ENCODE measurements at places on chromosomes 3 and 15. TPM values are rescaled to one million over a fixed set of nuclear protein-coding genes. Genes with fewer than 3 reads are reported as not detected.

GRCh38 chr15:33089878-33090757, 104.4 kb downstream of the FMN1 start:
- DNase-seq = no peak

DNA sequence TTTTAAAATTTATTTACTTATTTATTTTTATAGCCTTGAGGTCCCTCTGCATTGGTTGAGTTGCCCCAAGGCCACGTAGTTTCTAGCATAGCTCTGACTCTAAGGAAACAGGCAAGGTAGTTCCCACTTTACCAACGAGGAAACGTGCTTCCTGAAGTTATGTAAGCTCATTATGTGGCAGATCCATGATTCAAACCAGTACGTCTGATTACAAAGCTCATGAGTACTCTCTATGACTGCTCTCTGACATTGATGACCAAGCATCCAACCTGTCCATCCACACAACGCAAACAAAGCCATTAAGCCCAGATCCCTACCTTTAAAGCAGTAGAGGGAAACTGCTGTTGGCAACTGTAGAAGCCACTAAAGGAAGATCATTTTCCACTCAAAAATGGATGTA, 25.6 kb downstream of the WWTR1 start:
- no peak for DNase-seq

- DNase-seq = no peak
Observed at GRCh38 chr3:111592936-111593335, 2.2 kb downstream of the ZBED2 start.

GRCh38 chr3:12489832-12490231, 5.6 kb downstream of the TSEN2 start:
- no peak for DNase-seq

DNA sequence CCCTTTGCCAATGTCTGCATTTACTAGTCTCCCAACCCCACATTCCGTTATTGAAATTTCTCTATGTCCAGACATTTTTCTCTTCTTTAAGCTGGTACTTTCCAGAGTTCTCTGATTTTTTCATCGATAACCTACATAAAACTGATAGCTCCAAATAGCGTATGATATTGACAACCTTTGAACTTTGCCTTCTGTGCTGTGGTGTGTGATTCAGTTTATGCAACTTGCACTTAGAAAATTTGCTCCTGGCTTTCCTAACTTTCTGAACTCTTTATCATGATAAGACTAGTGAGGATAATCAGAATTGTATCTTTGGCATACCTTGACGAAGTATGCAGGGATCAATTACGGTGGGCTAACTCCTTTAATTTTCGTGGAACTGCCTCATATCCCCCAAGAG, 1261.3 kb downstream of the SI start:
- DNase-seq = no peak

DNA sequence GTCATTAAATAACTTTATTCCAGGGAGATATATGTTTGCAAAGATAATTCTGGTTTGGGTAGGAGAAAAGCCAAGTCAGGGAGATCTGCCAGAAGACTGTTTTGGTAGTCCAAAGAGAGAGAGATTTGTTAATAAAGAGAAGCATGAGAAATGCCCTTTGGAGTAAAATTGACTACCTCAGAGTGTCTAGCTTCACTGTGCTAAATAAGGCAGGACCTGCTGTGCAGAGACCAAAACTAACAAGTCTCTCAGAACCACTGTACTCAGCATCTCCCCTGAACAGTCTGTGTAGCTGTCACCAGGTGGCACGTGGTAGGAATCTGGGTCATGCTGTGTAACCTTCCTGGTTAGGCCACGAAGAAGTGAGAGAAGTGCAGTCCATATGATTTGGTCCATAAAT, 31.6 kb upstream of the SLC35G2 start:
- DNase-seq = no peak

Gene NR1I2
- total RNA-seq = not detected

GRCh38 chr15:23503576-23503975, 56.5 kb upstream of the GOLGA6L2 start:
- DNase-seq = no peak

- no peak for DNase-seq
Observed at GRCh38 chr3:98613616-98614015, 20.2 kb upstream of the CPOX start.

Gene RPUSD2
- total RNA-seq = 13.9 TPM

Gene KIF23
- total RNA-seq = 3.2 TPM

GRCh38 chr15:65896236-65896635, 26.9 kb downstream of the RAB11A start:
- DNase-seq = no peak

Gene PODXL2
- 14.5 TPM for total RNA-seq

Gene GCNT3
- total RNA-seq = not detected

Gene EPHB1
- total RNA-seq = 14.2 TPM

Measured in lower leg skin (tissue), 4 donors.